Natural killer cell treated with Interleukin-12 subunit alpha and Interleukin-12 subunit beta and Interleukin-15 and Interleukin-18, amount 100 ng/mL, for 72 hours (primary cell): ENCODE measurements at places on chromosomes 11 and 22. TPM values are rescaled to one million over a fixed set of nuclear protein-coding genes. Genes with fewer than 3 reads are reported as not detected.
A peak's percentile ranks its signal among the peaks of the same experiment; 100 is the strongest.

The OR1S1 gene
- not detected for total RNA-seq

DNA sequence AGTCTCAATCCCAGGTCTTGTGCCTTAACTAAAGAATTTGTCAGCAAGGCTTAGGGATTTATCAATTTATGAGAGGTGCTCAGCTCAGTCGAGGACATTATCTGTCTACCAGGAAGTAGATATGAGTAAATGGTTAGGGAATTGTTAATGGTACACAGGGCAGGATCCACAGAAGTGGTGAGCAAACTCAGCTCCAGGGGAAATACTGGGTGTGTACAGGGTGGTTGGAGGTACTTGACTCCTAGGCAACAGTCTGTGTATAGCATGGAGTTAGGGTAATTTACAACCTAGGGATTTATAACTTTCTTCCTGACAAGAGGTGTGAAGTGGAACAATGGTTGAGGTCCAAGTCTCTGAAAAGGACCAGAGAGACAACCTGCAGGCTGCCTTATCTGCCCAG, 123.4 kb upstream of the OR9Q1 start:
- DNase-seq = no peak

- no peak for DNase-seq
These were observed 14.6 kb downstream of the RPS6KA4 start for GRCh38 chr11:64373598-64373974.

GRCh38 chr11:36411202-36411640, 98.9 kb downstream of the TRAF6 start:
- peak; percentile 90 for DNase-seq

GRCh38 chr11:119422809-119423508, at the start of gene THY1:
Gene THY1, minus strand, starts transcription at chr11:119423172. Its CDS starts 2,267 bp downstream, at chr11:119420905.
- no peak for DNase-seq

- no peak for DNase-seq
These were observed 304.1 kb upstream of the KIRREL3 start for GRCh38 chr11:127304634-127305033.

- DNase-seq = no peak
These were observed 72.6 kb upstream of the GRAMD1B start for GRCh38 chr11:123357353-123357989.
